ENCODE measurements at places on chromosomes 4 and X.

DNA sequence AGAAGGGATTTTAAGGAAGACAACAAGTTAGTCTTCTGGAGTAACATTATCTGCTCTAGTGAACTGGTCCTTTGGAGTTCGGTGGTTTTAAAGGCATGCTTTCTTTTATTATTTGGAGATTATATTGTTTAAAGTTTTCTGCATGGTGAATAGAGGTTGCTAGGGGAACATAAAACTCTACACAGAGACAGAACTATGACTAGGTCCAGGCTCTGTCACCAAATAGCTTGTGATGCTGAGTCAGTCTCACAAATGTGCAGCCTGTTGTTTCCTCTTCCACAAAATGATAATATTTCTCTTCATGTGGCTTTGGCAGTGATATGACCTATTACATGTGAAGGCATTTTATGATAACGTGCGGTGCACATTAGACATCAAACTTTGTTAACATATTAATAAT lies 132.6 kb downstream of the PACRGL start:
- DNase-seq: peak; percentile 51

- DNase-seq: peak; percentile 98
Measured at GRCh38 chr4:139014371-139015268, 961 bp upstream of the NOCT start.

DNA sequence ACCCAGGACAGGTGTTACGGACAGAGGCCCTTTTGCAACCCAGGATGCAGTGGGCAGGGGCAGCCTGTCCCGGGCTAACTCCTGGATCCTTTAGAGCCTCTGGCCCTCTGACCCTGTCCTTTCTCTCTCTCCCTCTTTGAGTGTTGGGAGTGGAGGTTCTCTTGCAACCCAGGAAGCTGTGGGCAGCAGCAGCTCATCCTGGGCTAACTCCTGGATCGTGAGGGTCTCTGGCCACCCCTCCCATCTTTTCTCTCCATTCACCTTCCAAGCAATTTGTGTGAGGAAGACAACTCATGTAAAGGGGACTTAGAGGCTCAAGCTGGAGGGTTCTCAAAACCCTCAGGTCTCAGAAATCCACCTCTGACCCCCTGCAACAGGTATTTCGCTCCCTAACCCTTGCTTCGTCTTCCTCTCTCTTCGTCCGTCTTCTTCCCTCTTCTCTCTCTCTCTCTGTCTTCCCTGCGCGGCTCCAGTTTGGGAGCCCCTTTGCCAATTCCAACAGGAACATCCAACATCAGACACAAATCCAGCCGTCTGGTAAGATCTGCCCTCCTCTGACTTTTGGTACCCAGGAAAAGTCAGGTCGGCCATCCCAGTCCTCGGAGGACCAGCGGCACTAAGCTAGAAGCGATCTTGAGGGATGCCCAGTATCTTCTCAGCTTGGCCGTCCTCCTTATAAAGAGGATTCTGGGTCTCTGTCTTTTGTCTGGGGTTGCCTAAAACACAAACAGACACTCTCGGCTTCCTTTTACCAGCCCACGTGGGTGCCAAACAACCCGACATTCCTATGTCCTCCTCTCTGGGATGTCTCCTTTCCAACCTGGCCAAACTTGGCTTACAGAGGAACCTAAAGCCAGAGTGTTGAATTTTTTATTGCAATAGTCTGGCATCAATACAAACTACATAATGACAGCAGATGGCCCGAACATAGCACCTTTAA lies 7.9 kb downstream of the ASMTL start:
- no peak for DNase-seq

DNA sequence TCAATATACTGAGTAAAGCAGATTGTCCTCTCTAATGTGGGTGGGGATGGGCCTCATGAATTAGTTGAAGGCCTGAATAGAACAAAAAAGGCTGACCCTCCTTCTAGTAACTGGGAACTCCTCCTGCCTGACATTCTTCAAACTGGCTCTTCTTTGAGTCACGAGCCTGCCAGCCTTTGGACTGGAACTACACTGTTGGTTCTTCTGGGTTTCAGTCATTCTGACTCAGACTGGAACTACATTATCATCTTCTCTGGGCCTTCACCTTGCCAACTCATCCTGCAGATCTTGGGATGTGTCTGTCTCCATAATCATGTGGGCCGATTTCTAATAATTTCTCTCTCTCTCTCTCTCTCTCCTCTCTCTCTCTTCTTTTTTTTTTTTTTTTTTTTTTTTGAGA lies 26.9 kb upstream of the CT47C1 start:
- DNase-seq: no peak

DNA sequence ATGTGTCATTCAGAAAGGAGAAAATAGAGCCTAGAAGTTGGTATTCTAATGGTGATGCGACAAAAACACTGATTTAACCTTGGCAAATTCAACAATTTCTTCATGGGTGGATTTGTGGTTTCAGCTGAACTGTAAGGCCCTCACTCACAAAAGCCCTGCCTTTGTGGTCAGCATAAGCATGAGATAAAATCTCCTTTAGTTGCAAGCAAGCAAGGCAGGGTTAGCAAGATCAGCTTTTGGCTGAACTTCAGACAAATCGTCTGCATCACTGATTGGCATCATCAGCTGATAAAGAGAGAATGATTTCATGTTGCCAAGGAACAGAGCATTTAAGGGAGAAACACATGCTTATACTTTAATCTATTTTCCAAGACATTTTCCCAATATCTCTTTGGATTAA lies 2582.2 kb downstream of the PCDH7 start:
- DNase-seq: no peak

GRCh38 chr4:147117431-147117830 lies 171.8 kb upstream of the TTC29 start:
- no peak for DNase-seq

DNA sequence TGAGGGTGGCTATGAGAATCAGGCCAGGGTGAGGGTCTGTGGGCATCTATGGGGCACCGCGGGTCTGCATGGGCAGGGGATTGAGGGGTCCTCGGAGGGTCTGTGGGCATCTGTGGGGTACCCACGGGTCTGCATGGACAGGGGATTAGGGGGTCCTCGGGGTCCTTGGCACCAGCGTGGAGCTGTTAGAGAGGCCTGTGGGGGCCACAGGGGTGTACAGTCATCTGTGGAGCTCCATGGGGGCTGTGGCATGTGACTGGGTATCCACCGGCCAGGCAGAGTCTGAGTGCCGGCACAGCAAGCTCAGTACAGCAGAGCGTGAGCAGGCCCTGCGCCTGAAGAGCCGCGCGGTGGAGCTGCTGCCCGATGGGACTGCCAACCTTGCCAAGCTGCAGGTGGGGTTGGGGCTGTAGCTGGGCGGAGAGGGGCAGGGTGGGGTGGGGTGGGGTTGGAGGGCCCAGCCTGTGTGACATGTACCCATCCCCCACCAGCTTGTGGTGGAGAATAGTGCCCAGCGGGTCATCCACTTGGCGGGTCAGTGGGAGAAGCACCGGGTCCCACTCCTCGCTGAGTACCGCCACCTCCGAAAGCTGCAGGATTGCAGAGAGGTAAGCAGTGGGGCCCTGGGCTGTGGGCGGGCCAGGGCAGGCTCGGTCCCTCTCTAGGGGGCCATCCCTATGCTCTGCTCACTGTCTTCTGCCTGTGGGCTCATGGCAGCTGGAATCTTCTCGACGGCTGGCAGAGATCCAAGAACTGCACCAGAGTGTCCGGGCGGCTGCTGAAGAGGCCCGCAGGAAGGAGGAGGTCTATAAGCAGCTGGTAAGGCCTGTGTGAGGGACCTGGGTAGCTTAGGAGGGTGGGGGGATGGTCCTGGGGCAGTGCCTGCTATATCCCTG lies 12.9 kb downstream of the CCDC22 start:
- DNase-seq: no peak

DNA sequence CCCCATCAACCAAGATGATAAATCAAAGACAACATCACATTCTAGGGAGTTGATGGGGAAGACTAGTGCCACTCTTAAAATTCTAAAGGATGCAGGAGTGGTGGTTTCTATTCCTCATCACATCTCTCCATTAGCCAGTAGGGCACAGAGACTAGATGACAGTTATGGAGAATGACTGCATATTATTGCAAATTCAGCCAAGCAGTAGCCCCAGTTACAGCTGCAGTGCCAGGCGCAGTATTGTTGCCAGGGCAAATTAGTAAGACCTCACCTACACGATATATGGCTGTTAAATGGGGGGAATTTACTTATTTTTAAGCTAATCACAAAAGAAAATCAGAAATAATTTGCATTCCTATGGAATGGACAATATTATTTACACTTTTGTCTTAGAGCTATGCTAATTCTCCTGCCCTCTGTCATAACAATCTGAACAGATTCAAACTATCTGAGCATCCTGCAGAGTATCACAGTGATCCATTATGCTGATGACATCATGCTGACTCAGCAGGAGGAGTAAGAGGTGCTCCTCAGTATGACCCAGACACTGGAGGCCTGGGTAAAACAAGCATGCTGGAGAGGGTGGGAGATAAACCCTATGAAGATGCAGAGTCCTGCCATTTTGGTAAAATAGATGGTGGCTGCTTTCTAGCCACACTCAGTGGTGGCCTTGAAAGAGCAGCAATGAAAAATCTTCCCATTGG lies 24.7 kb downstream of the ETNPPL start:
- peak; percentile 46 for DNase-seq

GRCh38 chr4:37726666-37727065 lies 40.5 kb upstream of the RELL1 start:
- no peak for DNase-seq

DNA sequence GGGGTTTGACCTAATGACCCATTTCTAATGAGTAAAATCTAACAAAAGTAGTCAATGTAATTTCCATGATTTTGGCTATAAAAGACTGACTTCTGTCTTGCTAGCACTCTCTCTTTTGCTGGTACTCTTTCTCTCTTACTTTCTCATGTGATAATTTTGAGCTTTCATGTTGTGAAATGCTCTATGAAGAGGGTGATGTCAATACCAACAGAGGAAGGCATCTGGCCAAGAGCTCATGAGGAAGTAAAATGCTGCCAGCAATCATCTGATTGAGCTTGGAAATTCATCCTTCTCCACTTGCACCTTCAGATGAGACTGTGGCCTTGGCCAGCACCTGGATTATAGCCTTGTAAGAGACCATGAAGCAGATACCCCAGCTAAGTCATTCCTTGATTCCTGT lies 347.7 kb downstream of the HS3ST1 start:
- DNase-seq: peak; percentile 37

GRCh38 chr4:73828956-73829355 lies 7.5 kb upstream of the CXCL6 start:
- peak; percentile 53 for DNase-seq

- DNase-seq: no peak
Measured at GRCh38 chrX:118350706-118351105, 4.8 kb downstream of the WDR44 start.

- peak; percentile 15 for DNase-seq
Measured at GRCh38 chr4:11783588-11783987, 354.9 kb upstream of the HS3ST1 start.

- DNase-seq: no peak
Measured at GRCh38 chr4:185080545-185080944, 62.3 kb downstream of the HELT start.

DNA sequence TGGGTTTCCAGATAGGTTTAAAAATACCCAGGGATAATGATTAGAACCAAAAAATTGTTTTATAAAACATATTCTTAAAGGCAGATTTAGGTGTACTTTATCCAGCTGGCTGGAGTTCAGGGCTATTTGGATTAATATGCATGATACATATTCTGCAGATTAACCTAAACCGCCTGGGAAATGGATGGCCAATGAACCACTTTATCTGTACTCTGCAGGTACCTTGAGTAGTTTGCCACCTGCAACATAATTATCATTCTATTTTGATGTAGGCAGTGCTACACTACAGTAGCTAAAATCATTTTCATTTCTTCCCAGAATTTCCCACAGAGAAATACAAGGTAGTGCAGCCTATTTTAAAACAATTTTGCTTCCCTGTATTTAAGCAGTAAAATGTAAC lies 683.2 kb upstream of the GNPDA2 start:
- no peak for DNase-seq

DNA sequence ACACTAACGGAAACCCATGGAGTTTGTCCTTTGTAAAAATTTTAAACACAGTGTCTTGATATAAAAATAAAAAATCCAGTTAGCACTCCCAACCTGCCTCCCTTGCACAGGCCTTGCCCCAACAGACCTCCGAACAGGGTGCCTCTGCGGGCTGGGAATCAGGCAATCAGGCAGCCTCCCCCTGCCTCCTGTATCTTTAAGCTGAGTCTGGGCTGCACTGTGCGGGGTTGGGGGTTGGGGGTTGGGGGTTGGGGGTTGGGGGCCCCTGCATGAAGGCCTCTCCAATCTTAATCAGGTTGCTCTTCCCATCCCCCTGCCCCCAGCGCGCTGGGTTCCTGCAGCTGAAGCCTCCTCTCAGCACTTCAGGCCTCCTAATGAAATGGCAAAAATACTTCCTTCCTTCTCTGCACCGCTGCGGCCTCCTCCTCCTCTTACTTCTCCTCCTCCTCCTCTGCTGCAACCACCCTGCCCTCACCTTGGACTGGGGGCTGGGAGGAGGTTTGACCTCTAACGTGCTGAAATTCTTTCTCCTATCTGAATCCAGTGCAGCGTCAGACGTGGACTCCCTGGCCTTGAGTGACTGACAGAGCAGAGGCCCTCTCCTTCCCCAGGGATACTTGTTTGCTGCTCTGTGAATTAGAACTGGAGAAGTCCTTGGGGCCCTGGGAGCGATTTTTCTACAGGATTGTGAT lies 26.6 kb downstream of the NLGN3 start:
- no peak for DNase-seq

GRCh38 chr4:145177511-145177905 lies 2.9 kb downstream of the OTUD4 start:
- DNase-seq: peak; percentile 6

GRCh38 chr4:52903273-52903672 lies 41.2 kb downstream of the RASL11B start:
- DNase-seq: no peak

- DNase-seq: no peak
Measured at GRCh38 chr4:67915400-67915966, 31.7 kb upstream of the TMPRSS11D start.

DNA sequence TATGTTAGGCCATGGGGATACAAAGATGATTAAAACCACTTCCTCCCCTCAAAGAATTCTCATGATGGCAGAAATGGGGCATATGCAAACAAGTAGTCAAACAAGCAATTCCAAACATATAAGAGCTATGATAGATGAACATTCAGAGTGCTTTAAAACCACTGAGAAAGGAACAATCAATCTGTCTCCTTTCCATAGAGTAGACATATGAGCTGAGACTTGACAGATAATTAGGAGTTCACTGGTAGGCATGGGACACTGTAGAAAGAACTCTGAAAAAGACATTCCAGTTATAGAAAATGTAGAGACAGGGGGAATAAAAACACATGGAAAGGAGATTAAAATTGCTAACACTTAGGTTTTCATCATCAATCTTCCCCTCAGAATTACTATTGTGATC lies 372.8 kb downstream of the KLHL4 start:
- no peak for DNase-seq

GRCh38 chr4:139798456-139798855 lies 132.8 kb downstream of the MGST2 start:
- DNase-seq: peak; percentile 72

GRCh38 chrX:65688403-65688871 lies 21.0 kb downstream of the MSN start:
- DNase-seq: peak; percentile 70

GRCh38 chr4:112564706-112565270 lies 48.8 kb upstream of the NEUROG2 start:
- DNase-seq: no peak

GRCh38 chrX:155534800-155535199 lies 76.4 kb upstream of the F8A3 start:
- no peak for DNase-seq
